ENCODE measurements at places on chromosomes 2 and 18. TPM values are rescaled to one million over a fixed set of nuclear protein-coding genes. Genes with fewer than 3 reads are reported as not detected.
A peak's percentile ranks its signal among the peaks of the same experiment; 100 is the strongest.

Gene UGT1A5
- not detected for total RNA-seq

Gene SP9
- total RNA-seq, result not detected

- DNase-seq, result peak; percentile 49
Measured at GRCh38 chr18:54086046-54086802, 138.2 kb downstream of the MBD2 start.

DNA sequence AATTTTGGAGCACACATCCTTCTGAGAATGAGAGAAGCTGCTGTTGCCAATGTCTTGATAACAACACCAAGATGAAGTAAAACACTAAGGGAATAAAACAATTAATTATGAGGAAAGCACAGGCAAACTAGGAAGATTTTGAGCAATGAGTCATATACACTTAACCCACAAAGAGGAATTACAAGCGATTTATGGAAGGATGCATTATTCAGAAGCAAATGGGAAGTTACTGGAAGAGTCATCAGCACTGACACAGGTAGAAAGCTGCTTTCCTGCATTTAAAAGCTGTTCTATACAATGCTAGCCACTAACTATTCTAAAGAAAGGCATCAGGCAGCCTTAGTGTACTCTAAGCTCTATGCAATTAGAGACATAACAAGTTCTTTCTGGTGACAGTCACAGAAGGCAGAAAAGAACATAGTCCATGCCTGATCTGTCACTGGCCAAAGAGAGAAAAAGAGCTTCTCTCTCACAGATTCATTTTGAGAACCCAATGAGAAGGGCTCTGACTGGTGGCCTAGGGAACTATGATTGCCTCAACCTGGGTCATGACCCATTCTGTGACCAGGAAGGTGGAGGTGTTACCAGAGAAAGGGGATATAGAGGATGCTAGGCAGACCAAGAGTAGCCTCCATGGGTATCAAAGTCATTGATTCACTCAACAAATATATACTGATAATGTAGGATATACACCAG, 45.4 kb downstream of the M1AP start:
- DNase-seq, result no peak

DNA sequence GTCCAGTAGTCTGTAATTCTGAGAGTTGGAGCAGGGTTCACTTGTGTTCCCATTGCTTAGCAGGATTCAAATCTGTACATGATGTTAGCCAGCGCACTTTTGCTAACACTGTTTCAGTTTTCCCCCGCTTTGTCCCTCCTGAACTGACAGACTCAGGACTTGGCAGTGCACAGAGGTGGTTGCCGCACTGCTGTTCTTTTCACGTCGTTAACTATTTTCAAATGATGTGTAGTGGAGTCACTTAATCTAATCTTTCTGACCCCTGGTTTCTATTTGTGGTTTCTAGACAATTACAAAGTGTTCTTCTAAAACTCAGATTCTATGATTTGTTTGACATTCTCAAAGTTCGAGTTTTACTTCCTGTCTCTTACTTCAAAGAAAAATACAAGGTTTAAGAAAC, 234.5 kb downstream of the RBM43 start:
- DNase-seq, result no peak

All from CD4-positive, CD25-positive, alpha-beta regulatory T cell (primary cell).